AG09319 (cell line): ENCODE measurements at places on chromosomes 3 and 15.

- DNase-seq, result peak; percentile 94
Measured at GRCh38 chr3:72907731-72908620, 20.1 kb downstream of the GXYLT2 start.

GRCh38 chr3:134027631-134028030 lies 2.1 kb downstream of the SLCO2A1 start:
- DNase-seq, result no peak

- DNase-seq, result no peak
Measured at GRCh38 chr3:5144316-5144994, 22.4 kb downstream of the ARL8B start.

DNA sequence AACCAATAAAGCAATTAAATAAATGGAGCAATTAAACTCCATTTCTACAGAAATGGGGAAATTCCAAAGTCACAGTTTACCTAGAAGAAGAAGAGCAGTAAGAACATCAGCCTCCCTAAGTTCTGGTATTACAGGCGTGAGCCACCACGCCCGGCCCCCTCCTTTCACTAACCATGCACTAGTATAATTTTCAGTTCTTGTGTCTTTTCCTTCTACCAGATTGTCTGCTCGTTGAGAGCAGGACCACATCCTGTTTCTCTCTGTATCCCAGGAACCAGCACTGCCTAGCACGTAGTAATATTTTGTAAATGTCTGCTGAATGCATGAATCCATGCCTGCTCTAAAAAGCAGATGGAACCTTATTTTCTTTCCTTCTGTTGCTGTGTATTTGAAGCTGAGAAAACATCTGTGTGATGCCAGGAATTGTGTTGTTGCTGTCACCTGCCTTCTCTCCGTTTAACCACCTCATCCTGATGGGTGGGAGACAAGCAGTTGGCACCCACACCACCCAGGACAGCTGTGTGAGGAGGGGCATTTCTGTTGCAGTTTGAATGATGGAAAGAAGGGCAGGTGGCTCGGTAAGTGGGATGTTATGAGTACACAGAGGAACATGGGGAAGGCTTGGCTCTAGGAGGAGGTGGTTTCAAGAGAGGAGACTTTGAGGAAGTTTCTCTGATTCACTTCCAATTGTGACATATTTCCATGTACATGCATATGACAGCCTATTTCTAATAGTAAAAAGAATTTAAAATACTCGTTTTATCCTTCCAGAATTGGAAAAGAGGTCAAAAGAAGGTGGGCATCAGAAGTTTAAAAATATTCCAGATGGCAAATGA lies 30.1 kb downstream of the PXYLP1 start:
- DNase-seq, result no peak

DNA sequence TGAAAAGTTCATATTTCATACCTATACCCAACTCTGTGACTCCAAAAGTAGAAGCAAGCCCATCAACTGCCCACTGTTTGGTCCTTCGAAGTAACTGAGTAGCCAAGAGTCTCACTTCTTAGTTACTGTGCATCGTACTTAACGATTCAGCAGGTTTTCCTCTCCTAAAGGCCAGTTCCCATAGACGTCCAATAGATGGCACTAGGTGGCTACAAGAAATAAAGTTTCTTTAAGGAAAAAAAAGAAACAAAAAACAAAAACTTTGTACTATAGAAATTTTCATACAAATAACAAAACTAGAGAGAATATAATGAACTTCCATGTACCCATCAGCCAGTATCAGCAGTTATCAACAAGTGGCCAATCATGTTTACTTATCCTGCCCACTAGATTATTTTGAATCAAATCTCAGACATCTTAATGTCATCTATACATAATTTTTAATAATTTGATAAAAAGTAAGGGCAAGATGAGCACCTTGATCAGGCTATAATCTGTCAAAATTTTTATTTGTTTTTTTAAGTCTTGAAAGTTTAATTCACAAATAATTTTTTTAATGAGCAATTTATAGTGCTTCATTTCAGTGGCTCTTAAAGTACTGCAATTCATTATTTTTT lies 63.8 kb upstream of the ACP3 start:
- DNase-seq, result peak; percentile 32

DNA sequence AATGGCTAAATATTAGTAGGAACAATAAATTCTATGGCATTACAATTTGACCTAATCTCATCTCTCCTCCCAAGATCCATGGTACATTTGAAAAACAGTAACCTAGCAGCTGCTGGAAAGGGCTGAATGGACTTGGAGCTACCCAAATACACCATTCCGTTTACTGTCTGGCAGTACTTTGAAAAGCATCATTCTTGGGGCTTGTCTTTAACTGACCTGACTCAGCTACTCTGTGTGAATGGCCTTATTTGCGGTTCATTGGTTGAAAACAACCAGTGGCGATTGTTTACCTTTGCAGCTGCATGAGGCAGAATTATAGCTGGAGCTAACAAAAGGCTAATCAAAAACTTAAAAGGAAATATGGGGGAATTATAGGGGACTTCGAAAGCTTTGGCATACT lies 311.2 kb upstream of the MCTP2 start:
- no peak for DNase-seq

- no peak for DNase-seq
Measured at GRCh38 chr3:26712211-26713026, 89.8 kb downstream of the LRRC3B start.

DNA sequence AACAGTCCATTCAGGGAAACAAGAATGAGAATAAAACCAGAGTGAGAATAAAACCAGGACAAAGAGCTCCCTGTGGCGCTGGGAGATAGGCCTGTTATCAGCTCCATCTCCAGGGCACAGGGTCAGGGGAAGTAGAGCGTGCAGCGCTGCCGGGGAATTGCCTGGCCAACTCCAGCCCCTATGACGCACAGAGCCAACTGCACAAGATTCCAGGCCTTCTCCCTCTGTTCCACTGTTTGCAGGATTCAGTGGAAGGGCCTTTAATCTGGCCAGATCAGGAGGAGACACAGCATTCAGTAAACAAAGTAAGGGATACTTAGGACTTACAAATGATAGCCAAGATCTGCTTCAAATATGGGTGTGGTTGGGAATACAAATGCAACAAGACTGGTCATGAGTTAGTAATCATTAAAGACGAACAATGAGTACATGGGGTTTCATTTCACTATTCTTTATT lies 49.4 kb downstream of the ITGB5 start:
- peak; percentile 79 for DNase-seq

DNA sequence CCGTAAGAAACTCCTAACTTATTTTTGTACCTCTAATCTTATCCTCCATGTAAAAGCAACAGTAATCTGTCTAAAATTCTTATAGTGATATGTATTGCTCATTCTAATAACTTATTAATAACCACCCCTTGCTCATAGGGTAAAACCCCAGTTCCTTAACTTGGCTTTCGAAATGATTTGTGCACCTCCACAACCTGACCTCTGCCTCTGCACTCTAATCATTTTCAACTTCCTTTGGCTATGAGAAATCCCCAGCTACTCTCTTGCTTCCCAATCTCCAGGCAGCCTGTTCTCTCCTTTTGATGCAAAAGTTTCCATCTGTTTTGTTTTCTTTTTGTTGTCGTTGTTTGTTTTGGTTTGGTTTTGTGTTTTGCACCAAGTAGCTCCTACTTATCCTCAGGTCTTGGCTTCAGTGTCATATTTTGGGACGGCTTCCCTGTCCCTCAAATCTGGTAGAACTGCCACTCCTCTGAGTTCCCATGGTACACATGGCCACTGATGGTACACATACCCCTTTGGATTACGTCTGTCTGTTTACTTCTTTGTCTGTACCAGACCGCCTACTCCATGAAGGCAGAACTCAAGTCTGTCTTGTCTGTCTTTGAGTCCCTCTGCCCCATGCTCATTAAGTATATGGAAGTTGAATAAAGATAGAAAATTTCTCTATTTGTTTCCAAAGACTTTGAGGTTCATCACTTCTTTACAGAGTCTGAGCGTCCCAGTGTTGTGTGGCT lies 105.6 kb upstream of the TGFBR2 start:
- DNase-seq, result no peak

- no peak for DNase-seq
Measured at GRCh38 chr3:128922804-128923459, 43.5 kb downstream of the ACAD9 start.

- no peak for DNase-seq
Measured at GRCh38 chr15:23736033-23736673, 49.0 kb upstream of the NDN start.

GRCh38 chr3:113103588-113103987 lies 107.8 kb upstream of the BOC start:
- no peak for DNase-seq

- no peak for DNase-seq
Measured at GRCh38 chr15:91865950-91866349, 12.4 kb downstream of the SLCO3A1 start.

GRCh38 chr3:183085634-183086390 lies 13.5 kb downstream of the MCCC1 start:
- no peak for DNase-seq

DNA sequence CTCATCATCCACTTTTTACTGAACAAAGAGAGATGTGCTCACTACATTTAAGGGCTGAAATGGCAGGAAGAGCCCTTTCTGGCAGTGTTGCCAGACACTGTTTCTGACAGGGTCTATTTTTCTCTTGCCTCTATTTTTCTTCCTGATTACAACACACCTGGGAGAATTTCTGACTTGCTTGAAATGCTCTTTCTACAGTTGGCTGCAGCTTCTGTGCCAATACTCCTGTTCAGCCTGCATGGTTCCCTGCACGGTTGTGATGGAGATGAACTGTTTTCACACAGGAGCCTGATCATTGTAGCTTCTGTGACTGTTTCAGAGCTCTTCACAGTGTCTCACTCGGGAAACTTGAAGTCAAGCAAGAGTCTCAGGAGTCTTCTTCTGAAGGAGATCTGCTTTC lies 83.0 kb upstream of the DLG1 start:
- no peak for DNase-seq

DNA sequence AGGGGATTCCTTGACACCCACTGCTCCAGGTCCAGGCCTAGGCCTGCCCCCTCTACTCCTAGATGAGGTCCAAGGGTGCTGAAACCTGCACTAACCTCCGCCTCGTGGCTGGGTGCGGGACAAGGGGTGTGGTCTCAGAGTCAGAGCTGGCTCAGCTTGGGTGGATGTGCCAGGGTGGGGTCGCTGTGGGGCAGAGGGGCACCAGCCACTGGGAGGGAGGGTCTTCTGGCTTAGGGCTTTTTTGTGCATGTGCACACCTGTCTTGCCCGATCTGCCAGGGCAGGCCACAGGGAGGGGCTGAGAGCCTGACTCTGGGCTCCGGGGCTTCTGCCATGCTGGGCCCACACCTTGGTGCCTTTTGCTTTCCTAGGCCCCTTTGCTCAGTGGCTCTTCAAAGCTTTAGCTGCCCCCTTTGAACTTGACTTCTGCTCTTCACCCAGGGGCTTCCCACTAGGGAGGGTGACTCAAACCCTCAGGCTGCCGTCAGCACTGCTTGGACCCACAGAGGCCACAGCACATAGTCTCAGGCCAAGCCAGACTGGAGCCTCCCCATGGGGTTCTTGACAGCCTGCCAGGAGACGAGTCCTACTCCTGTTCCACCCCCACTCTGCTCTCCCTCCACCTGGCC lies 73.0 kb downstream of the KLF13 start:
- DNase-seq, result no peak

GRCh38 chr3:9405756-9406155 lies 8.3 kb downstream of the SETD5 start:
- DNase-seq, result no peak

GRCh38 chr3:140351466-140351865 lies 326.4 kb upstream of the TRIM42 start:
- DNase-seq, result no peak

- no peak for DNase-seq
Measured at GRCh38 chr3:9233814-9234600, 15.4 kb downstream of the SRGAP3 start.

- no peak for DNase-seq
Measured at GRCh38 chr3:111103807-111104206, 32.2 kb downstream of the NECTIN3 start.

- DNase-seq, result no peak
Measured at GRCh38 chr15:67249830-67250229, 4.6 kb downstream of the AAGAB start.

GRCh38 chr15:37764733-37765191 lies 169.7 kb upstream of the TMCO5A start:
- DNase-seq, result peak; percentile 3

GRCh38 chr3:99439892-99440291 lies 198.5 kb upstream of the COL8A1 start:
- DNase-seq, result no peak

DNA sequence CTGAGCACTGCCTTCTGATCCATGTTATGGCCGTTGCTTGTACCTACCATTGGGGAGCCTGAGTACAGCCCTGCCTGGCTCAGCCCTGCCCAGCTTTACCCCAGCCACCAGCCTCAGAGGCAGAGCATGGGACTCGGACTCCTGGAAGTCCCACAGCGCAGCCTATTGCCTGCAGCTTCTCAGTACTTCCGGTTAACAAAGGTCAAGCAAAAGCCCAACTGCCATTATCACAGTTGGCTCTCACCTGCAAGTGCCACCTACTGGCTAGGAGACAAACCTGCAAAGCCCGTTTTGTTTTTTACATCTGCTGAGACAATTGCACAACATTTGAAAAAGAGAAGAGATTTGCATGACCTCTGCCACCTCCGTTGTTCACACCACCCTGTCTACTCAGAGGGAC lies 1081.7 kb downstream of the NAALADL2 start:
- no peak for DNase-seq

DNA sequence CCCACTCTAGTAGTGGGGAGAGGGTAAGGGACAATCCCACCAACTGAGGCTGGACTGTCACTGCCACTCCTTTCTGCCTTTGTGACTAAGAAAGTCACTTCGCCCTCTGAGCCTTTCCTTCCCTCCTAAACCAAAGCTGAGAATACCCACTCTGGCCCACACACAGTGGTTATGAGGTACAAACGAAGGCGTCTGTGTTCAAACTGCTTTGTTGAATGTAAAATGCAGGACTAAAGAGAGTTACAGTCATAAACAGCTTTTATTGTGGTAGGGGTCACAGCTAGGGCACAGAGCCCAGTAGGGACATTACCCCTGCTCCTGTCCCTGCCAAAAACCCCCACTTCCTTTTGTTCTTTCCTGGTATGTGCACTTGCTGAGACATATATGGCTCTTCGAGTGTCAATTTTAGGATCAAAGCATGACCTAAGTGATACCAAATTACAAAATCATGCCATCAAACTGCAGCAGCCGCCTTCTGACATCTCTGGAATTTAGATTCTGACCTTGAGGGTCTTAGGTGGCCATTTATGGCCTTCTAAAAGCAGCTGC lies 45.1 kb downstream of the CTDSPL start:
- DNase-seq, result no peak
